ENCODE measurements at places on chromosomes 12 and 14. TPM values are rescaled to one million over a fixed set of nuclear protein-coding genes. Genes with fewer than 3 reads are reported as not detected.

The CCDC198 gene
- polyA plus RNA-seq = 0.40 TPM

The RTN1 gene
- 1.9 TPM for polyA plus RNA-seq

The IGF1 gene
- polyA plus RNA-seq = 41.9 TPM

The TEX52 gene
- polyA plus RNA-seq = 0.27 TPM

The TRAFD1 gene
- 27.9 TPM for polyA plus RNA-seq

The OR6C2 gene
- not detected for polyA plus RNA-seq

DNA sequence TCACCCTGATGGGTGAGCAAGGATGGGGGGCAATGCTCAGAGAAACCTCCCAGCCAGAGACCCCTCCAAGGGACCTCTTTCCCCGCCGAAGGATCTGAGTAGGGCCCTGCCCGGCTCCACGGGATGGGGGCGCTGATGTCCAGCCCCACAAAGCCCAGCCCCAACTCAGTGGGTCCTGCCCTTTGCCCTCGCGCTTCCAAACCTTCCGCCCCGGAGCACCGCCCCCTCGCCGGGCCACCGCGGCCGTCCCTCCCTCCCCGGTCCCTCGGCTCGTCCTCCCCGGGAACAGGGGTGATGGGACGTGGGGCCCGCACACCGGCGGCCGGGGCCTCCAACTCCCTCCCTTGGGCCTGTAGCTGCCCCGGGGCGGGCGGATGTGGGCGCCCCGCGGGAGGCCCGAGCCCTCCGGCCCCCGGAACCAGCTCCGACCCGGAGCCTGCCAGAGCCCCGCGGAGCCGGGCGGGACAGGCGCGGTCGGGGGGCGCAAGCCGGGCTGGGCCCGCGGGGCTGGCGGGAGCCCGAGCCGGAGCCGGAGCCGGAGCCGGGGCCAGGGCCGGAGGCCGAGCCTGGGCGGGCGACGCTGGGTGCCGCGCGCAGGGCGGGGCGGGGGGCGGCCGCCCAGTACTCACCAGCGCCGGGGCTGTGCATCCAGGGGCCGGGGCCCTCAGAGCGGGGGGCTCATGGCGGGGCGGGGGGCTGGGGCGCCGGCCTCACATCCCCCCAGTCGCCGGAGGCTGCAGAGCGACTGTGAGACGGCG lies 386 bp downstream of the HDAC7 start:
- H3K4me1 ChIP-seq = peaks cover 69% of the 10 kb centered on the region
- DNase-seq = peak; percentile 70
- H3K4me3 ChIP-seq = peak overlapping the region; percentile 75
- peaks cover 10% of the 10 kb centered on the region for H3K36me3 ChIP-seq
- H3K27me3 ChIP-seq = no peaks in the 10 kb centered on the region
- peak overlapping the region; percentile 95 for H3K27ac ChIP-seq

GRCh38 chr14:24066496-24067132 lies 4.7 kb upstream of the CPNE6 start:
- H3K4me3 ChIP-seq = no peak overlapping the region
- DNase-seq = no peak
- H3K36me3 ChIP-seq = no peaks in the 10 kb centered on the region
- no peak overlapping the region for H3K27ac ChIP-seq
- H3K4me1 ChIP-seq = no peaks in the 10 kb centered on the region

- H3K4me1 ChIP-seq = no peaks in the 10 kb centered on the region
- no peaks in the 10 kb centered on the region for H3K36me3 ChIP-seq
- DNase-seq = no peak
- H3K27me3 ChIP-seq = no peaks in the 10 kb centered on the region
- H3K4me3 ChIP-seq = no peak overlapping the region
Measured at GRCh38 chr14:87407344-87407743, 585.6 kb downstream of the GALC start.

- peaks cover 3% of the 10 kb centered on the region for H3K4me1 ChIP-seq
- H3K27me3 ChIP-seq = peaks cover 2% of the 10 kb centered on the region
- no peak overlapping the region for H3K4me3 ChIP-seq
Measured at GRCh38 chr12:130212384-130212989, 50.2 kb downstream of the FZD10 start.

DNA sequence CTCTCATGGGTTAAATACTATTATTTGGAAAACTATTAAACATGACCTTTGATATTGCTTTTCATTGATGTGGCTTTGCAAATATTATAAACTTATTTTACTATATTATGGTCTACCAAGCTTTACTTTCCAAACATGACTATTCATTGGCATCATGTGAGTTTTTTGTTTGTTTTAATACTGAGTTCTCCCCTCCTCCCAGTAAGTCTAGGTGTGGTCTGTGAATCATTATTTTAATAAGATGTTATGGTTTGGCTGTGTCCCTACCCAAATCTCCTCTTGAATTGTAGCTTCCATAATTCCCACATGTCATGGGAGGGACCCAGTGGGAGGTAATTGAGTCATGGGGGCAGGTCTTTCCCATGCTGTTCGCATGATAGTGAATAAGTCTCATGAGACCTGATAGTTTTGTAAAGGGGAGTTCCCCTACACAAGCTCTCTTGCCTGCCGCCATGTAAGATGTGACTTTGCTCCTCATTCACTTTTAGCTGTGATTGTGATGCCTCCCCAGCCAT lies 80.0 kb downstream of the BORCS5 start:
- no peak for DNase-seq
- H3K27ac ChIP-seq = no peak overlapping the region
- no peak overlapping the region for H3K4me3 ChIP-seq
- peaks cover 3% of the 10 kb centered on the region for H3K36me3 ChIP-seq

DNA sequence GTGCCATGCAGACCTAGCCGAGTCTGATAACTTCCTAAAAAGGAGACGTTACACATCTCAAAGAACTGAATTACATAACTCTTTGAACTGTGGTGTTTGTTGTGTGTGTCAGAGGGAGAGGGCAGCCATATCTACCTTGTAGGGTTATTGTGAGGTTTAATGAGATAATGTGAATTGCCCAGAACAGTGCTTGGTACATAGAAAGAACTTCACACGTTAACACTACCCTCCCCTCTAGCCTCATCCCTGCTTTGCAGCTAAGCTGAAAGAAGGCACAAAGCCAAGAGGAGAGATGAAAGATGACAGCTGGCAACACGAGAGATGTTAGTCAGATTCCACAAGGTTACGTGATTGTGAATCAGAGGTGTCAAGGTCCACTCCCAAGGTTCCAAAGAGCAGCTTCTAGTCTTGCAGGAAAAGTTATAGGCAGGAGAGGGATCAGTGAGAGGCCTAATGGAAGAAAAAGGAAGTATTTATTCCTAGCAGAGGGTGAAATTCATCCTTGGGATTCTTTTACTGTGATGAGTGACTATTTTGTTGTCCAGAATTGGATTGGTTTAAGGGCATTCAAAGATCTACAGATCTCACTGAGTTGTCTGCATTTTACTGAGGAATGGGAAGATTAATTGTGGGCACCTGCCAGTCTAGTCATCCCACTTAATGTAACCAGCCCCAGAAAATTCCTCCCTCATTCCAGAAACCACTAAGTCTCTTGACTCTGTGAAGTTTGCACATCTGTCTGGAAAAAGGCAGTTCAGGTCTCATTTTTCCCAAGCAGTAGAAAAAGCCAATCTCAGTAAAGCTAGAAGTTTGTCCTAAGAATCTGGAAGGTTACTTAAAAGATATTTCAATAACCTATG lies 25.9 kb upstream of the WNK1 start:
- DNase-seq = peak; percentile 62
- no peaks in the 10 kb centered on the region for H3K36me3 ChIP-seq
- peak overlapping the region; percentile 32 for H3K27ac ChIP-seq
- H3K27me3 ChIP-seq = no peaks in the 10 kb centered on the region

- H3K4me1 ChIP-seq = peaks cover 16% of the 10 kb centered on the region
- peak overlapping the region; percentile 91 for H3K27ac ChIP-seq
- H3K27me3 ChIP-seq = no peaks in the 10 kb centered on the region
Measured at GRCh38 chr14:50335989-50336824, 24.1 kb downstream of the DMAC2L start.

GRCh38 chr12:109134186-109134917 lies 18.0 kb downstream of the ACACB start:
- H3K4me3 ChIP-seq = no peak overlapping the region
- peaks cover 2% of the 10 kb centered on the region for H3K27me3 ChIP-seq
- DNase-seq = no peak
- no peak overlapping the region for H3K27ac ChIP-seq
- peaks cover 21% of the 10 kb centered on the region for H3K4me1 ChIP-seq

GRCh38 chr12:57473392-57473791 lies 6.3 kb downstream of the ARHGAP9 start:
- no peak for DNase-seq
- peaks cover 15% of the 10 kb centered on the region for H3K36me3 ChIP-seq
- no peak overlapping the region for H3K27ac ChIP-seq
- H3K4me3 ChIP-seq = no peak overlapping the region
- H3K27me3 ChIP-seq = peaks cover 64% of the 10 kb centered on the region
- H3K4me1 ChIP-seq = peaks cover 16% of the 10 kb centered on the region

DNA sequence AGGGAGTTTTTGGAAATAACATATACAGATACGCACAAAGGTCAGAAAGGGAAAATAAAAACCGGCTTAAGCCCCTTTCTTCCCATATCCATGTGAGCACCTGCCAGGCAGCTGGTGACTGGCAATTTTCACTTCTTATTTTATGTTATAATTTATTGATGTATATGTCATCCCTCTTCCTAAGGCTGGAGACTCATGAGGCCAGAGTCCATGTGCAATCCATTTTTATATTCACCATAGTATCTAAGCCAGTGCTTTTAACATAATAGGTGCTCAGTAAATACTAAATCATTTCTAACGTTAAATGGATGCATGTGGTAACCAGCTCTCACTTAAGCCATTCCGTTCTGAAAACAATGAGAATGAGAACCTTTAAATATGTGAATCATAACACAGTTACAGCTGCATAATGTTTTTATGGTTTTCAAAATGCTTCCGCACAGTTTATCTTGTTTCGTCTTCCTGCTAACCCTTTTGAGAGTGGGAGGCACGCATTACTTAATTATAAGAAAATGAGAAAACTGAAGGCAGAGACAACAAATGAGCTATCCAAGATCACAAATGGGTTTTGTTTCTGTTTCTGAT lies 178.3 kb downstream of the CACNA1C start:
- peaks cover 7% of the 10 kb centered on the region for H3K4me1 ChIP-seq
- H3K36me3 ChIP-seq = no peaks in the 10 kb centered on the region
- H3K4me3 ChIP-seq = no peak overlapping the region
- no peaks in the 10 kb centered on the region for H3K27me3 ChIP-seq
- no peak overlapping the region for H3K27ac ChIP-seq

DNA sequence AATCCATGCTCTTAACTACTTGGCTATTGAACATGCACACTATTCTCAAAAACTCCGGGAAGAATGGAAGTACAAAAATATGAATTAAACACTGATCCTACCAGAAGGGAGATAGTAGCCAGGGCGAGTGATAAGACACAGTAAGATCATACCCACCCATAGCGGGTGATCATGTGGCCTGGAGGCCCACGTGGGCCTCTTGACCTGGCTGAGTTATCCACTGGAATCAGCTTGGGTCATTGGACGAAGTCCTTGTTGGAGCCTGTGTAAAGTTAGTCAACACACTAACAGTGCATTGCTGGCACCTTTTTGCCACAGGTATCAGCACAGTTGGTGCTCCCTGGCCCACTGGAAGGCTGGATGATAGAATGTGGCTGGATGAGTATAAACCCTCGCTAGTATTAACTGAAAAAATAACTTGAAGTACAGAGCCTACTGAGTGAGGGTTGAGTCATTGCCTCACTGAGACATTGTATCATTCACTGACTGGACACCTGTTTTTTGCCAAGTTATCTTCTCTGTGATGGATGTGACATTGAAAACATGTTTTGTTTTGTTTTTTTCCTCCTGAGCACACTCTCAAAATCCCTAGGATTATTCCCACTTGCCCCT lies 149.2 kb upstream of the FUT8 start:
- DNase-seq = no peak
- H3K27ac ChIP-seq = no peak overlapping the region
- H3K4me3 ChIP-seq = no peak overlapping the region
- H3K27me3 ChIP-seq = no peaks in the 10 kb centered on the region

- no peaks in the 10 kb centered on the region for H3K27me3 ChIP-seq
- H3K27ac ChIP-seq = no peak overlapping the region
- no peak for DNase-seq
- no peaks in the 10 kb centered on the region for H3K36me3 ChIP-seq
Measured at GRCh38 chr14:68630081-68630571, 162.7 kb downstream of the ZFP36L1 start.

DNA sequence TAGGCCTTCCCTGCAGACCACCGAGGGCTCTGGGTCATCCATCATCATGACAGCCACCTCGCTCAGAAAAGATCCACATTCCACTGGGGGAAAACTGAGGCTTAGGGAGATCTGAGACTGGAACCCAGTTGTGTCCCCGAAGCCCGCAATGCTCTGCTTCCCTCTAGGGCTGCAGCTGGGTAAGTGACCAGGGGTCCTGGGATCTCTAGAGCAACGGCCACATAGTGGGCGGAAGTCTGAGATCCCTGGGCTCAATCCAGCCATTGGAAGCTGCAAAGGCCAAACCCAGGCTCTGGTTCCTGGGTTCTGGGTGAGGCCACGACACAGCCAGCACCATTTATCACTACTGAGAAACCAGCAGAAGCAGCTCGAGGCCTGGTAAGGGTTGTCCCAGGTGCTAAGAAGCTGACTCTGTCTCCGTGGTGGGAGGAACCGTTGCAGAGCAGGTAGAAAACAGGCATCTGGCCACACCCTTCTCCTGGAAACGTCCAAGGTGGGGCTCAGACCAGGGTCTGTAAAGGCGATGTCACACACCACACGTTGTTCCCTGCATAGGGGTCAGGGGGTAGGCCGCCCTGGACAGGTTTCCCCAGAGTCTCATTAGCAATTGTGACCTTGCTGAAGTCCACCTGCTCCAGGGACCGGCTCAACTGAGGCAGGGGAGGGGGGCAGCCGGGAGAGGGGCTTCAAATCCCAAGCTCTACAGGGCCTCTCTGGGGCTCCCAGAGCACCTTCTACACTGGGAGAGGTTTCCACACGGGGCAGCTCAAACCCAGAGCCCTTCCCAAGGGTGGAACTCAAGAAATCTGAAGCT lies 38.6 kb downstream of the BCL11B start:
- no peak overlapping the region for H3K27ac ChIP-seq
- H3K4me3 ChIP-seq = no peak overlapping the region
- no peak for DNase-seq
- peaks cover 59% of the 10 kb centered on the region for H3K27me3 ChIP-seq
- H3K36me3 ChIP-seq = no peaks in the 10 kb centered on the region

DNA sequence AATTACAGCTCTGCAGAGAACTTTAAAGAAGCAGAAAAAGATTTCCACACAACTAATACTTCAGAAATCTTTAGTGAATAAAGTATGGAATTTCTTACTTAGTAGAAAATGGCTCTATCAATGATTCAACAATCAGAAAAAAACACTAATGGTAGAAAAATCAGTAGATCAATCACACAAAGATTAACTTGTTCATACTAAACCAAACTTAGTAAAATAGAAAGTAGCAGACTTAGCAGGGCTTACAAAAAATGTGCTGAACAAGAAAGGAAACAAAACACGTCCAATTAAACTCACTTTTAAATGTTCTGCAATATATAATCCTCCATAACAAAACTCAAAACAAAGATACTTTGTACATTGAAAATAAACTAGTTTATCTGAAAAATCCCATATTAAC lies 38.9 kb downstream of the CEP128 start:
- H3K36me3 ChIP-seq = no peaks in the 10 kb centered on the region
- no peak overlapping the region for H3K27ac ChIP-seq
- no peaks in the 10 kb centered on the region for H3K4me1 ChIP-seq
- H3K4me3 ChIP-seq = no peak overlapping the region
- H3K27me3 ChIP-seq = no peaks in the 10 kb centered on the region
- no peak for DNase-seq

Measured in muscle of leg (tissue), 16 donors.